ENCODE measurements at places on chromosomes 16 and 17. TPM values are rescaled to one million over a fixed set of nuclear protein-coding genes. Genes with fewer than 3 reads are reported as not detected.

DNA sequence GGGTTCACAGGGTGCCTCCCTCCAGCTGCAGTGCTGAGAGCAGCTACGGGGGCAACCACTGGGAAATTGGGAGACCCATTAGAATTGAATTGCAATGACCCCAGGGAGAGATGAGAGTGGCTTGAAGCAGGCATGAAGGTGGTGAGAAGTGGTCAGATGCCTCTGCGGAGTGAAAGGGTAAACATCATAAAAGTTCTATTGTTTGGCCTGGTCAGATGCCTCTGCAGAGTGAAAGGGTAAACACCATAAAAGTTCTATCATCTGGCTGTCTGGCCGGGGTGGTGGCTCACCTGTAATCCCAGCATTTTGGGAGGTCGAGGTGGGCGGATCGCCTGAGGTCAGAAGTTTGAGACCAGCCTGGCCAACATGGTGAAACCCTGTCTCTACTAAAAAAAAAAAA, 53.5 kb downstream of the TNFRSF13B start:
- no peak for DNase-seq

- no peak for DNase-seq
These were observed 2.3 kb downstream of the LRRC3C start for GRCh38 chr17:39929646-39930407.

- no peak for DNase-seq
These were observed 8.0 kb downstream of the STAT5B start for GRCh38 chr17:42268236-42268635.

- no peak for DNase-seq
These were observed 76.0 kb upstream of the RBBP6 start for GRCh38 chr16:24463196-24463945.

DNA sequence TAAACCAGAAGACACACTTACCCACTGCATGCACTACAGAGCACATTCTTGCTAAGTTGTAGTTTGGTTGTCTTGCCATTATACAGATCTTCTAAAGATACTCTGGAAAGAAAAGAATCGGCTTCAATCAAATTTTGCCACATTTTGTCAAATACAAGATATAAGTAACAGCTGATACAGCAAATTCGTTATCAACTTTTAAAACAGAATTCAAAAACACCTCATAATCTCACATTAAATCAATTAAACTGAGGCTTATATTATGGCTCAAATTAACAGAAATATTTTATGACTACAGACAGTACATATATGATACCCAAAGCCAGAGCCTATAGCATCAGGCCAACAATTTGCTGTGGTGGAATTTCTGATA, 5.4 kb downstream of the DNAJA2 start:
- DNase-seq = no peak

- no peak for DNase-seq
These were observed 1.4 kb downstream of the VKORC1 start for GRCh38 chr16:31093132-31093703.

- no peak for DNase-seq
These were observed 578.7 kb upstream of the CDH11 start for GRCh38 chr16:65700596-65700995.

DNA sequence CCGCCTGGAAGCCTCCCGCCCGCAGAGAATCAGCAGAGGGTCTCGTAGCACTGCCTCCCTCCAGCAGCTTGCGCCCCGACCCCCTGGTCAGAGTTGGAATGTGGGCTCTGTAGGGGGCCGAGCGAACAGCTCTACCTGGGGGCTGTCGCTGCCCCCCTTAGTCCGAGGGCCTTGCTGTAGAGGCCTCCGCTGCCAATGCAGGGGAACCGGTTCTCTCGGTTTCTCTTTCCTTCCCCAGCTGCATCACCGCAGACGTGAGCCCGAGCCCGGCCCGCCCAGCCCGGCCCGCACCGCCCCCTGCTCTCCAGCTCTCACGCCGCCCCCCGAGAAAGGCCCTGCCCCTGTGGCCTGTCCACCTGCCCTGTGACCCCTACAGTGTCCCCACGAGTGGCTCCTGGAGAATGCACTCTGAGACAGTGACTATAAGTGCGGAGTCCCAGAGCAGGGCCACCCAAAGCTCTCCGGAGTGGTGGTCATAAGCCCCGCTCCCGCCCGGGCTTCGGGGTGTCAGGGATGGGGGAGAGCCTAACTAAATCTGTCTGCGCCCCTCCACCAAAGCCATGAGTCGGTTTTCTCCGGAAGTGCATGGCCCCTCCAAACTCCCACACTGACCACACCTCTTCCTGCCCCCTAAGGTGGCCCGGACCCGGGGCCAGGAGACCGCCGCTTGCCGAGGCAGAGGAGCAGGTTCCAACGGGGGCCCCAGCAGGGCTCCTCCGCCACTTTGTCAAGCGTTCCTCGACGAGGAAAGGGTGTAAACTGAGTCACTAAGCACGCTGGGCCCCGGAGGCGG, 1.7 kb downstream of the ARHGAP27 start:
- DNase-seq = peak; percentile 51

DNA sequence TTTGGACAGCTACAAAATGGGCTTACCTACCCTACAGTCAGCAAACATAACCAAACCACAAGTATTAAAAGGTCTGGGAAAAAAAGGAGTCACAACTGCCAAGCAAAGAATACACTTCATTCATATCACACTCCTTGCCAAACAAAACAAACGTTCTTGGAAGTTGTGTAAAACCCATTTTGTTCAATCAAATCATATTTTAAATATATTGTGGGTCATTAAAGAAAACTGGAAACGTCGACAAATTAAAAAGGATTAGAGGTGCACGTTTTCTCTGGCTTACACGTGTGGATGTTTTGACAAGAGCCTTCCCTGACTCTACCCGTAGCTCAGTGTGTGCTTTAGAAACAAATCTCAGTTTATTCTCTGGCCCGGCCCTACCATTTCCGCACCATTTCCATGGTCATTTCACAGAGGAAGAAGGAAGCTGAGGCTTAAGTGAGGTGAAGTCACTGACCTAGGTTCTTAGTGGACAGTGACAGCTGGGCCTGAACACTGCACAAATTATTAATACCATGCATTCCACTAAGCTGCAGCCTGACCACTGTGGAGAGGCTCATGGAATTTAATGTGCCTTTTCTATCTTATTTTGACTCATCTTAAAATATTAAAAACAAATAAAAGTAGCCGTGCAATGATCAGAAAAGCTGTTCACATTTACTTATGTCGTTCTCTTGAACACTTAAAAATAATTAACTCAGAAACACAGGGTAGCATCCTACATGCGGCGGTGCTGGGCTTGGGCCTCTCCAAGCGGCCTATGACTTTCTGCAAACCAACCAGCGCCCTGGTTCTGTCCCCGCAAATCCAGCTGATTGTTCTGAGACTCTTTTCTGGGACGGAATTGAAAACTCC, 968 bp downstream of the CEP112 start:
- DNase-seq = no peak

- no peak for DNase-seq
These were observed 191.5 kb upstream of the MAF start for GRCh38 chr16:79792076-79792475.

DNA sequence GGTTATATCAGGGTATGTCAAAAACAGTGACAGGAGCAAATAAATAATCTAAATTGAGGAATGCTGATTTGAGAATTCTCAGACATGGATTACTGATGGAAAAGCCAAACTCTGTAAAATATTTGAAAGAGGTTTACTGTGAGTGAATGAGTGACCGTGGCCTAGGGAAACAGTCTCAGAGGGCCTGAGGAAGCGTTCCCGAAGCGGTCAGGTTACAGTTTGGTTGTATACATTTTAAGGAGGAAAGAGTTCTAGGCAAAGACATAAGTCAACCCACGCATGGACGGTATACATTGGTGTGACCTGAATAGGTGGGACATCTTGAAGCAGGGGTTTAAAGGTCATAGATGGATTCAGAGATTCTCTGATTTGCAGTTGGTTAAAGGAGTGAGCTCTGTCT, 771.7 kb downstream of the KCNJ18 start:
- no peak for DNase-seq

- no peak for DNase-seq
These were observed 180.0 kb downstream of the BCAS3 start for GRCh38 chr17:60857556-60858080.

DNA sequence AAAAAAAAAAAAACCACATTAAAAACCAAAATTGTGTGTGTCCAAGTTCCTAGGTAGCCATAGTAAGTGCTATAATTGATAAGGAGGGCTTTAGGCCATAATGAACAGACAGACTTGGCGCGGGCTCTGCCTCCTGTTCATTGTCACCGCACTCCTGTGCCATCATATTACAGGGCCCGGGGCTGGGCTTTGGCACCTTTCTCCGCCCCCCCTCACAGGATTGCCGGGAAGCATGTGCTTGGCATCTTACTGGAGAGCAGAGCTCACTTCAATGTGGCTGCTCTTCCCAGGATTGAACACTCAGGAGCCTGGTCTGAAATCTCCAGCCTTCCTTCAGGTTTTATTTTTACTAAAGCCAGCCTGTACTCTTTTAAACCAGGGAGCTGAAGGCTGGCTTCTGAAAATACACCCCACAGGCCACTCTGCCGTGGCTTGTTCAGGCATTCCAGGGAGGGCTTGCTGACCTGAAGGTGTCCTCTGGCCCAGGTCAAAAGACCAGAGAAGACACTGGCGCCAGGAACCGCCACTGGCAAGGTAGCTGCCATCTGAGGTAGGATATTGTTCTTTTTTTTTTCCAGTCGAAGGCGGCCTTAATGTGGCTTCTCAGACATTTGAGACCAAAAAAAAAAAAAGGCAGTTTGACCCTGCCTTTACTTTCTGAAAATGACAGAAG, 39.3 kb downstream of the DHRS7B start:
- DNase-seq = no peak

DNA sequence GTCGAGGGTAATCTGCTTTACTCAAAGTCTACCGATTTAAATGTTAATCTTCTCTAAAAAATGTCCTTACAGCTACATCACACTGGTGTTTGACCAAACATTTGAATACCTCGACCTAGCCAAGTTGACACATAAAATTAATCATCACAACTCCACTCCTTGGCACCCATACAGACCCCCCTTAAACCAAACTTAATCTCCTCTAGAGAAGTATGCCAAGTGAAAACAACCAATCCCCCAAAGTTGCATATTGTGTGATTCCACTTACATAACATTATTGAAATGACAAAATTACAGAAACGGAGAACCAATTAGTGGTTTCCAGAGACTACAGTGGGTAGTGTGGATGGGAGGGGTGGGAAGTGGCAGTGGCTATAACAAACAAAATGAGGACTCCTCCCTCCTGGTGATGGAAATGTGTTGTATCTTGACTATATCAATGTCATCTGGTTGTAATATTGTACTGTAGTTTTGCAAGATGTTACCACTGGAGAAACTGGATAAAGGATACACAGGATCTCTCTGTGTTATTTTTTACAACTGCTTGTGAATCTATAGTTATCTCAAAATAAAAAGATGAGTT, 39.4 kb downstream of the CAPNS2 start:
- DNase-seq = no peak

- no peak for DNase-seq
These were observed 3.3 kb downstream of the MT1H start for GRCh38 chr16:56672761-56673536.

DNA sequence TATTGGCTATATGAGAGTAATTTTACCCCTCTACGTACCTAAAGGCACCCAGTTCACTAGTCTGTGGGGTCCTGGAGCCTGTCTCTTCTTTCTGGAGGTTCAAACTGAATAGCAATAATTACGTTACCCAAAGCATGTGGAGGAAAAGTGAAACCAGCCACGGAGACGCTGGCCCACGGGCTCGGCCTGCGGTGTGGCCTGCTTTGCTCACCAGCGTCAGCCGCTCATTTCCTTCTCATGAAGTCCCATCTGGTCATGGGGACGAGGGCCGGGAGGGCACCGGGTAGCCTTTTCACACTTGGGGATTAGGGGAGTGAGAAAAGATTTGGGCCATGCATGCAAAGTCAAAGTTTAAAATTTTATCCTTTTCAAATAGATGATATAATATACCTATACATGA, 26.9 kb downstream of the ELAC2 start:
- no peak for DNase-seq

- peak; percentile 5 for DNase-seq
These were observed 36.4 kb downstream of the KLHDC4 start for GRCh38 chr16:87729266-87729954.

GRCh38 chr16:69481901-69482341, 57.5 kb downstream of the CYB5B start:
- DNase-seq = no peak

DNA sequence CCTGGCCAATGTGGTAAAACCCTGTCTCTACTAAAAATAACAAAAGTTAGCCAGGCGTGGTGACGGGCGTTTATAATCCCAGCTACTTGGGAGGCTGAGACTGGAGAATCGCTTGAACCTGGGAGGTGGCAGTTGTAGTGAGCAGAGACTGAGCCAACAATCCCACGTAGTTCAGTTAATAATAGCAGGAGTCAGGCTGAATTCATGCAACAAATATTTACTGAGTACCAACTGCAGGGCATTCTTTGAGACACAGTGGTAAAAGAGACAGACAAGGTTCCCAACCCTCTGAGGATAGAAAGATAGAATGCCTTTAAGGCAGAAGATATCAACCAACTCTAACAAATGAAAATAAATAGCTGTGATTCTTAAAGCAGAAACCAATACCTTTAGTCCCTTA, 39.1 kb downstream of the SPOP start:
- DNase-seq = no peak

- no peak for DNase-seq
These were observed 83.6 kb downstream of the VAT1L start for GRCh38 chr16:77871932-77872331.

- DNase-seq = no peak
These were observed 17.9 kb downstream of the WWOX start for GRCh38 chr16:78117391-78117790.

DNA sequence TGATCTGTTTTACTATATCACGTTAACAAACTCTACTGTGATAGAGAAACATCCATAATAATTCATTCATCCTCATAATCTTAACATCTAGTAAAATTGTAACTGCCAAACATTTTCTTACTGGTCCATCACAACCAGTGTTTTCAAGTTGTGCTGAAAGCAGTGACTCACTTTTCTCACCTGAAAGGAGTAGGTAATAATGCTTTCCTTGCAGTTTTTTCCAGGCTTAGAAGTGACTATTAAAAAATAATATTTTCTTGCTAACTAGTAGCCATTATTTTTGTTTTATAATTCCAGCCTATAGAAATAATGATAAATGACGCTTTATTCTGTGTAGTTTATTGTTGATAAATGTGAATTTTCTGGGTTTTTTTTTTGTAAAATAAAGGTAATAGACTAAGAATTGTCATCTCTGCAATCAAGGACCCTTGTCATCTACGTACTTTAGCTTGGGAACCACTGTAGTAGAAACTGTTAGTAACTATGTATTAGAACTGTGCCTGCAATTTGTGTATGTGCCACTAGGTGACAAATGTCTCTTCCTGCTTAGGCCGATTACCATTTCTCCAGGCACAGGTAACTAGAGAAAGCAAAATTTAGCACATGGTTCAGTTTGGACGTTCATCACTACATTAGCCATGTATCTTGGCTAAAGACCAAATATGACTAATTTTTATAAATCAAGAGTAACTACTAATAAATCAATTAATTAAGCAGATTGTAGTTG, 409.4 kb upstream of the ERCC4 start:
- DNase-seq = no peak

The MLYCD gene
- total RNA-seq = 9.7 TPM

The KRT39 gene
- not detected for total RNA-seq

The CCDC200 gene
- total RNA-seq = 2.1 TPM

The ZNF652 gene
- 64.2 TPM for total RNA-seq

The LSM12 gene
- total RNA-seq = 35.3 TPM

The WDR90 gene
- total RNA-seq = 18.0 TPM

The EEF2KMT gene
- total RNA-seq = 13.2 TPM

The HID1 gene
- total RNA-seq = 19.5 TPM

The KRTAP1-5 gene
- not detected for total RNA-seq

The KRTAP2-3 gene
- not detected for total RNA-seq

The SGSH gene
- total RNA-seq = 198 TPM

The PPY gene
- total RNA-seq = not detected

The GRIN2C gene
- not detected for total RNA-seq

The DNAI2 gene
- total RNA-seq = 8.4 TPM

The IGF2BP1 gene
- total RNA-seq = not detected

The IGFALS gene
- total RNA-seq = 0.36 TPM

The NHLRC4 gene
- 3.2 TPM for total RNA-seq

The TBX21 gene
- 17.9 TPM for total RNA-seq

Measured in CD4-positive, alpha-beta memory T cell (primary cell).